ENCODE measurements at places on chromosomes 7 and 10.

DNA sequence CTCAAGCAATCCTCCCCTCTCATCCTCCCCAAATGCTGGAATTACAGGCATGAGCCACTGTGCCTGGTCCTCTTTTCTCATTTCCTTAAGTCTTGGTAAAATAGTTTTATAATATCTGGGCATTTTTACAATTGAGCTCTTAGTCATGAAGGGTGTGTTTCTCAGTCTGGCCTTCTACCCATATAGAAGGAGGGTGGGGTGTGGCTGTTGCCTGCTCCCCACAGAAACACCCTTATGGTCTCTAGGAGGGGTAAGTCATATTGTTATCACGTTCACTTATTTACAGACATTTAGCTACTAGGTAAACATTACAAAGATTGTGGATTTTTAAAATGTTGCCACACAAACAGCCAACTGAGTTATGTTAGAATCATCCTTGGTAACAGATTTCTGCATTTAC lies 6.7 kb upstream of the OTUD1 start:
- no peak for DNase-seq

DNA sequence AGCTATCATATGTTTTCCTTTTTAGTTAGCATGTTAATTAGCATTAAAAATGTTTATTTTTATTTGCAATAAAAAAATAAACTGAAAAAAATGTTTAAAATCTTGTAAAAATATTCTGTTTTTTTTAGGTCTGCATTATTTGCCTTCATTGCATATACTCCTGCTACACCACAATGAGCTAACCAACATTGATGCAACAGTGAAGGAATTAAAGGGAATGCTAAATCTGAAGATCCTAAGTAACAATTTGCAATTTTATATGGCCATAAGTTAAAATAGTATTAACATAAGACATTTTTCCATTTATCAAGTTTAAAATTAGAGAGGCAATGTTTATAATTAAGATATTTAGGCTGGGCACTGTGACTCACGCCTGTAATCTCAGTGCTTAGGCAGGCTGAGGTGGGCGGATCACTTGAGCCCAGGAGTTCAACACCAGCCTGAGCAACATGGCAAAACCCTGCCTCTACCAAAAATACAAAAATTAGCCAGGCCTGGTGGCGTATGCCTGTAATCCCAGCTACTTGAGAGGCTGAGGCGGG lies 32.2 kb downstream of the LRRC72 start:
- DNase-seq = no peak

DNA sequence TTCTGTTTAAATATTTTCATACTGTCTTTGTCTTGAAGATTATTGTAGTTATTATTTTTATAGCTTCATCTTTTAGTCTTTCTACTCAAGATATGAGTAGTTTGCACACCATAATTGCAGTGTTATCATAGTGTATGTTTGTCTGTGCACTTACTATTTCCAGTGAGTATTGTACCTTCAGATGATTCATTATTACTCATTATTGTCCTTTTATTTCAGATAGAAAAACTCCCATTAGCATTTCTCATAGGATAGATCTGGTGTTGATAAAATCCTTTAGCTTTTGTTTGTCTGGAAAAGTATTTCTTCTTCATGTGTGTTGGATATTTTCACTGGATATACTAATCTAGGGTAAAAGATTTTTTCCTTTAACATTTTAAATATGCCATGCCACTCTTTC lies 646.2 kb upstream of the GRM3 start:
- no peak for DNase-seq

- DNase-seq = peak; percentile 41
Observed at GRCh38 chr10:33164060-33164709, 170.3 kb downstream of the NRP1 start.

DNA sequence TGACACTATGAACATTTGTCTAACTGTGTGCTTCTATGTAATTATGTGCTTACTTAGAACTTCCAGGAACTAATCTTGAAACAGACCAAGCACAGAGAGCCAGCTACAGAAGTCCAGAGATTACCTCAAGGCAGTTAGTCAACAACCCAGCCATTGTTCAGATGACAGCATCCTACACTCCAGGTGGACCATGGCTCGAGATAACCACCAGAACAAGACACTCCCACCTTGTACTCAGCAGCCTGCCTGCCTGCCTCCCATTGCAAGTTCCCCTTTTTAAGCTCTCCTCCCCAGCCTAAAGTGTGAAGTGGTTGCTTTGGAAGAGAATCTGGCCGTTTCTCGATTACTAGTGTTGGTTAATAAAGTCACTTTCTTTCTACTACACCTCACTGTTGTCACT lies 1080.6 kb upstream of the LRRN3 start:
- no peak for DNase-seq

DNA sequence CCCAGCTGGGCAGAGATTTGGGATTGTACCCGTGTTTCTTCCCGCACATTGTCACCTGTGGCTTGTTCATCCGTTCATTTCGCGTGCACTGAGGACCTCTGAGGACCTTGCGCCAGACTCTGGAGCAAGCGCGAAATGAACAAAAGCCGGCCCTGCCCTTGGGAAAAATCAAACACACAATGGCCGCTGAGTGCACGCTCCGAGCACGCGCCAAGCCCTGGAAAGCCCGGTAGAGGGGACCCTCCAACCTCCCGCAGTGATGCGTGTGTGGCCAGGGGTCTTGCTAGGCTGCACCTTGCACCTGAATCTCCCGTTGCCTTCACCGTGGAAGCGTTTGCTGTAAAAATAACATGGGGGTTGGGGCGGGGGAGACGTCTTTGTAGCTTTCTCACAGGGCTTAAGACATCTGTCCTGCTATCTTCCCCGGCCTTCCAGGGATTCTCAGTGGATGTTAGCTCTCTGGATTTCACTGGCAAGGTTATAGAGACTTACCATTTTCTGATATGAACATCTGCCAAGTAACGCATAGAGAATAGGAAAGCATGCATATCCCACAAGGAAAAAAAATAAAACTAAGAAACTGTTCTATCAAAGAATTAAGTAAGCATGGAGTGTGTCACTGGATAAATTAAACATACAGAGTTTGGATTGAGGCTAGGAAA lies 37.3 kb downstream of the ZNF777 start:
- DNase-seq = no peak

DNA sequence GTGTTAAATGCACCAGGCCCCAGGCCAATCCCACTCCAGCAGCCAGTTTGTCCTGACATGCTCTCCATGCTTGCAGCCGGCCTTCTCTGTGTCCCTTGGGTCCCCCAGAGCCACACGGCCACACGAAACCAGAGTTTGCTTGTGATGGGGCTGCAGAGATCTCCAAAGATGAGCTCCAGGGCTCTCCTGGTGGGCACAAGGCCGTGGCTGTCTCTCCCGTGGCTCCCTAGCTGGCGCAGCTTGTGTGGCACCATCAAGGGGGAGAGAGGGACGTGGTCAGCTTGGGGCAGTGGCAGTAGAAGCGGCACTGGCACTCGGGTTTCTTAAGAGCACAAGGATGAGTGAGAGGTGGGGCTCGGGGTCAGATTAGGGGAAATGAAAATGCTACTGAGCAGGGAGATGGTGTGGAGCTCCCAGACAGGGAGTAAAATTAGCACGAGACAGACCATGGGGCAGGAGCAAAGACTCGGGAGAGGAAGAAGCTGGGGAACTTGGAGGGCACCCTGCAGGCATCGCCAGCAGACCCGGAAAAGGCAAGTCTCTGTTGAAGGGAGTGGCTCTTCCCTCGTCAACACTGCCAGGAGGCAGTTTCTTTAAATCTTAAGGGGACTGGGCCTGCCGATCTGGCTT lies 572.5 kb upstream of the FOXK1 start:
- DNase-seq = no peak

DNA sequence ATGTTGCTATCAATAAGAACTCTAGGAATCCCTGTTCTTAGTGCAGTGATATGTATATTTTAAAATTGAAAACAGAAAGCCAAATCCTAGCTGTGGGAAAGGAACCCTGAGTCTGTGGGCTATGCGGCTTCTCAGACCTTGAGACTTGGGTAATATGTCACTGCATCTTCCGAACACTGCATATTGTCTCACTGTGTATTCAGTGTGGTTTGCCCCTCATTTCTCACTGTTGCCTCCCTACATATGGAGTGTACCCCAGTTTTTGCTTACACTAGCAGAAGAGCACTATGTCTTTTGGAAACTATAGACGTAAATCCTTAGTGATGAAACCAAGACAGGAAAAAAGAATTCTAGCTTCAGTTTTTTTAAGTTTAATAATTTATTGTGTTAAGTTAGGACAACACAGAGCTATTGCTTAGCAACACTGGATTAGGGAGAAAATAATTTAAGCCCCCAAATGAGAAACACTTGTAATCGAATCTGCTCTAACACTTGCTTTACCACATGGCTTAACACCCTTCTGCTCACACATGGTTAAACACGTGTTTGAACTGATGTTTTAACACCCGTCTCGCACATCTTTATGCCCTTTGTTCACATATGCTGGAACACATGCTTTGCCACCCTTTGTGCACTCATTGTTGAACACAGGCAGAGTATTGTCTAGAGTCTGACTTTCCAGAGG lies 251.3 kb downstream of the VTI1A start:
- no peak for DNase-seq

DNA sequence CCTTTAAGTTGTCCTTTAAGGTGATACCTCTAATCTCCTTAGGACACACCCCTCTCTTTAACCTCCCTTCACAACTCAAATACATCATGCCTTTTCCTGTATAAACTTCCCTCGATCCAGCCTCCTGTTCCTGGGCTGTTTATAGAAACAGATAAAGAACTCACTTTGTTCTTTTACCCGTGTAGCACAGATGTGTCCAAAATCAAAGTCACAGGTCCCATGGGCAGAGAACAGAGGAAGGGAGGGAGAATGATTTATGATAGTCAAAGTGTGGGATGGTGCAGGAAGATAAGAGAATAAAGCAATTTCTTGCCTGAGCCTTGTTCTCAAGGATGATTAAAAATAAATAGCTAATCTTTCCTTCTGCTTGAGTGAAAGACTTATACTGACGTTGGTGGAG lies 50.3 kb upstream of the CABCOCO1 start:
- DNase-seq = no peak

DNA sequence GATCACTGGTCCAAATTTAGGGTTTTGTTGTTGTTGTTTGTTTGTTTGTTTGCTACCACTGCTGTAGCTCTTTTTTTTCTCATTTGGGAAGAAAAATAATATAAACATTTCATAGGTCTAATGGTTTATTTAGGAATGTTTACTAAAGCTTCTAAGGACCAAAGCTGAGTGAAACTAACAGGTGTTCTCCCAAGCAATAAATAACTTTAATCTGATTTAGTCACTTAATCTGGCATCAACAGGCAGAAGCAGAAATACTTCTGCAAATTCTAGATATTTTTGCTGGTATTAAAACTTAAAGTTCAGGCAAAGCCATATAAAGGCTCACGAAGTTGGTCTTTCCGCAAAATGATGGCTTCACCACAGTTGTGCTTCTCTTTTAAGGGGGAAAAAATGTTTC lies 144.5 kb upstream of the YAE1 start:
- DNase-seq = no peak

GRCh38 chr10:127146661-127147060 lies 49.7 kb downstream of the INSYN2A start:
- no peak for DNase-seq

- no peak for DNase-seq
Observed at GRCh38 chr10:20017961-20018360, 201.7 kb downstream of the PLXDC2 start.

- DNase-seq = peak; percentile 50
Observed at GRCh38 chr7:73606801-73607691, 17.3 kb downstream of the MLXIPL start.
